GM12864 (cell line): ENCODE measurements at places on chromosomes 3 and 15.

DNA sequence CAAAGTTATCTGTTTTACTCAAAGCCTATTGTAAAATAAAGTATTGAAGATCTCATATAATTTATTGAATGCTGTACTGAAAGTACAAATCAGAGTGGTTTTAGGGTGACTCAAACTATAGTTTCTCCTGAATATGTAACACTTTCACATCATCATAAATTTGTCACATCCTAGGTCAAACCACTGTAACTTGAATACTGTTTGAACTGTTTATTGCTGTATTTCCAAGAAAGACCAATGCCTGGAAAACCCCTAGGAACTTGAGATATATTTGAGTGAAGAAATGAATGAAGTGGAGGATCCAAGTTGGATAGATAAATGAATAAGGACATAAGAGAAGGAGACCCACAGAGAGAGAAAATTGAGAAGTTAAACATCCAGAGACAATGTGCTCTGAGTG lies 348.2 kb downstream of the GRM7 start:
- no peak for DNase-seq

GRCh38 chr15:24752354-24752753 lies 76.8 kb downstream of the NPAP1 start:
- no peak for DNase-seq

DNA sequence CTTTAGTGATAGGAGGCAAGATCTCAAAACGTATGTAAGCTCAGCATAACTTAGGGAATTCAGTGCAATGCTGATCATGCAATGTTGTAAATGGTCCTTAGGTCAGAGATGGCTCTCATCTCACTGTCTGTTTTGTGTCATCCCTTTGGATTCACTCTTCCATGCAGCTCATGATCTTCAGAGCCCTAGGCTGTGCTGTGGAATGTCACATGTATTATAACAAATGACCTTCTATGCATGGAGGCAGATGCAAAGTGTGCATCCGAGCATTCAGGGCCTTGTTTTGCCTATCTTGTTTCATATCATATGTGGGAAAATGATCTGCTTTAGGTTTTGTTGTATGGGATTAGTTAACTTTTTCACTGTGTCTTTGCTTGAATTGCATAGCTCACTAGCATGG lies 40.5 kb upstream of the PDZRN3 start:
- DNase-seq, result no peak

GRCh38 chr3:151962352-151962751 lies 88.9 kb downstream of the SUCNR1 start:
- no peak for DNase-seq

- no peak for DNase-seq
Observed at GRCh38 chr15:83694015-83694414, 40.1 kb downstream of the ADAMTSL3 start.

DNA sequence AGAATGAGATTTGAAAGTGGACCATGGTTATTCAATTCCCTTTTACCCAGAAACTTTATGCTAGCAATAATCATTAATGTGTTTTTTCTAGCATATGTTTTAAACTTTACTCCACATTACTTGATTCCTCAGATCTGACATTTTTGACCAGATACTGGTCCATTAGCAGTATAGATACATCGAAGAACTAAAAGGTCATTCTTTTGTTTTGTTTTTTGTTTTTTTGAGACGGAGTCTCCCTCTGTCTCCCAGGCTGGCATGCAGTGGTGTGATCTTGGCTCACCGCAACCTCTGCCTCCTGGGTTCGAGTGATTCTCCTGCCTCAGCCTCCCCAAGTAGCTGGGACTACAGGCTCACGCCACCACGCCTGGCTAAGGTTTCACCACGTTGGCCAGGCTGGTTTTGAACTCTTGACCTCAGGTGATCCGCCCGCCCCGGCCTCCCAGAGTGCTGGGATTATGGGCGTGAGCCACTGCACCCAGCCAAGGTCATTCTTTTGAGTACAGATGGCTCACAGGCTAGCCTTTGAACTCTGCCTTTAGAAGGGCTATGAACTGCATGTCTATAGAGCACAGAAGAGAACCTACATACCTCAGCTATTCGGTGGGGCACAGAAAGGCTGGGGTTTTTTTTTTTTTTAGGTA lies 28.6 kb downstream of the CHP1 start:
- DNase-seq, result no peak

- DNase-seq, result no peak
Observed at GRCh38 chr3:120855665-120856437, 52.2 kb upstream of the STXBP5L start.

- no peak for DNase-seq
Observed at GRCh38 chr3:113271189-113271588, 59.8 kb downstream of the BOC start.

DNA sequence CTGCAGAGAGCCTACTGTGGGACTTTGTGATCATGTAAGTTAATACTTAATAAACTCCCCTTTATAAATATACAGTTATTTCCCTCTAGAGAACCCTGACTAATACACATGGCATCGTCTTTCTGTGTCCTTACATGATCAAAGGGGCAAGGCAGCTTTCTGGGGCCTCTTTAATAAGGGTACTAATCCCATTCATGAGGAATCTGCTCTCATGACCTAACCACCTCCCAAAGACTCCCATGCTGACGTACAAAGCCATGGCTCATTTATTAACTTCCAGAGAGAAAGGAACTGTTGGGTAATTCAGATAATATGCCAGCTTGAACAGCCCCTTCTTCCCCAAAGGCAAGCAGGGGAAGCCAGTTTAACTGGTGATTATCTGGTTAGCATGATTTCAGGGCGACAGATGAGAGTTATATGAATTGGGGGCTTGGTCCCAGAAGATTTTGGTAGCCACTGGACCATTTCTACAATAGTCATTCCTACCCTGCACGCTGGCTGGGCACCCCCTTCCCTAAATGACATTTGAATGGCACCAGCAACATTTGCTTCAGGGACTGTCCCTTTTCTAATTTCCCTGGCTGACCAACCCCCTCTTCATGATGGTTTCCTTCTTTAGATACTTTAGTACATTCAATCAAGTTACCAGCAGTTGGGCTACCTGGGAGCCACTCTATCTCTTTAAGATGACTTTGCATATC lies 83.6 kb upstream of the C3orf80 start:
- DNase-seq, result no peak

- no peak for DNase-seq
Observed at GRCh38 chr15:43879386-43880355, 52.9 kb downstream of the WDR76 start.

DNA sequence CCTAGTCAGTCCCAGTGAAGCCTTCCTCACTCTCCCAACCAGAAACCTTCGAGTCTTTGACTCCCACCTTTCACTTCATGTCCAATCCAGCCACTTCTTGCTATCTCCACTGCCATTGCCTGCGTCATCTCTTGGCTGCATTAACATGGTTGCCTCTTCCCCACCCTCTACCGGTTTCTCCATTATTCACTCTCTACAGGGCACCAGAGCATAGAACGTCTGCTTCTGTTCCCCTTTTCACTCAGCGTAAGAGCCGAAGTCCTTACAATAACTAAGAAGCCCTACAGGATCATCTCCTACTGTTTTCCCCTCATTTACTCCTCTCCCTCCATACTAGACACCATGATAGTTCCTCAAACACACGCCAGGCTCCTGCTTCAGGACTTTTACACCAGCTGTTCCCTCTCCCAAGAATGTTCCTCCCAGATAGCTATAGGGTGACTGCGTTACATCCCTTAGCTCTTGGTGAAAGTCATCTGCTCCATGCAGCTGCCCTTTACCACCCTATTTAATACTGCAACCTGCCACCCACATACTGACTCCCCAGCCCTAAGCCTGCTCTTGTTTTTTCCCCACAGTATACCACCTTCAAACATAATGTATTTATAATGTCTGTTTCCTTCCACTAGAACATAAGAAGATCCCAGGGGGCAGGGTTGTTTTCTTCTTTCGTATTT lies 30.9 kb downstream of the RCN2 start:
- peak; percentile 5 for DNase-seq

- no peak for DNase-seq
Observed at GRCh38 chr3:171801738-171802589, 8.3 kb downstream of the PLD1 start.

- DNase-seq, result no peak
Observed at GRCh38 chr3:181729341-181729869, 17.7 kb downstream of the SOX2 start.

DNA sequence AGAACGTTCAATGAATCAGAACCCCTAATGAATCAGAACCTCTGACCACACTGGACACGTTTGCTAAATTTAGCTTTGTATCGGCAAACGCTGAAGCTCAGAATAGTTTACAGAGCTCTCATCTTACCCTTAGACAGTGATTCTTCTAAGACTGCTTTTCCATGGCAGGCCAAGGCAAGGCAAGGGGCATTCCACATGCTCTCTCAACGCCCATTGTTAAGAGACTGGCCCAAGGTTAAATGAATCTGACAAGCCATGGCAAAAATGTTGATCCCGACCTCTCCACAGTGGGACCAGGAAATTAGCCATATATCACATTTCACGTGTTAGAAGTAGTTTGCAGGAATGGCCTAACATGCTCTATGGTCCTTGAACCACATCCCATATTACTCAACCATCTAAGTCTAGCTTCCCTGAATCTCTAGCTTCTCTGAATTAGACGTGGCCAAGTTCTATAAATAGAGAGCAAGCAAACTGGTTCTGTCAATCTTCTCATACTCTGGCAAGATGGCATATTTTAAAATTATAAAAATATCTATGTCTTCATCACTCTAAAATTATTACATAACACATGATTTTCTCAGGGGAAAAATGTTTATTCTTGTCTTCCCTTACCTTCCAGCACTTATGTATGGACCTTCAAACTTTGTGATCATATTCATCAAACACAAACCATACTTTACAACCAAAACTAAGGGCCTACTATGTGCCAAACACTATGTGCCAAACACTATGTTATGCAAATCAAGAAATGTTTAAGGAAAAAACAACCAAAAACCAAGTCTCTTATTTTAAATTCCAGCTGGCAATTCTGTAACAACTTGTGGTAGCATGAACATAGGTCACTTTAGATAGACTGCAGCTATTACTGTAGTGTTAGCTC lies 54.3 kb downstream of the AAGAB start:
- no peak for DNase-seq
